ENCODE measurements at places on chromosomes 1 and 21. TPM values are rescaled to one million over a fixed set of nuclear protein-coding genes. Genes with fewer than 3 reads are reported as not detected.
A peak's percentile ranks its signal among the peaks of the same experiment; 100 is the strongest.

The S100PBP gene
- 65.8 TPM for total RNA-seq

- no peak for DNase-seq
- H3K4me1 ChIP-seq: peaks cover 18% of the 10 kb centered on the region
- no peaks in the 10 kb centered on the region for H3K27me3 ChIP-seq
- no peak overlapping the region for H3K4me3 ChIP-seq
Measured at GRCh38 chr1:234915924-234916675, 212.5 kb downstream of the TOMM20 start.

DNA sequence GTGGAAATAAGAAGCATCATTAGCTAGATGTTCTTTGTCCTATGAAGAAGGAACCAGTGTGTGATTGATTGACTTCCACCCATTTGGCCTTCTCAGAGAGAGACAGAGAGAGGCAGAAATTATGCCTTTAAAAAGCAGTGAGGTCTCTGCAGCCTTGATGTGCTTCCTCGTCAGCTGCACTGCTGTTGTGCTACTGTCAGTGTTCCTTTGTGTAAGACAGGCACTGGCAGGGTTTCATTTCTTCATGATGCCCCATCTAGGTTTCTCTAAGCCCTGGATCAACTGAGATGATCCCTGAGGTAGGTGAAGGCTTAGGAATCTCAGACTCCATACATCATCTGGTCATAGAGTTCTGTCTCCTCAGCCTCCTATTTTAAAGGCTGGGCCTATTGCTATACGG, 34.9 kb downstream of the GPR3 start:
- peak overlapping the region; percentile 9 for H3K27ac ChIP-seq
- H3K27me3 ChIP-seq: no peaks in the 10 kb centered on the region
- H3K36me3 ChIP-seq: peaks cover 41% of the 10 kb centered on the region
- H3K4me3 ChIP-seq: no peak overlapping the region
- H3K4me1 ChIP-seq: peaks cover 67% of the 10 kb centered on the region
- no peak for DNase-seq

GRCh38 chr21:14616380-14617039, 70.4 kb upstream of the SAMSN1 start:
- H3K27me3 ChIP-seq: no peaks in the 10 kb centered on the region
- no peak overlapping the region for H3K4me3 ChIP-seq
- peaks cover 4% of the 10 kb centered on the region for H3K4me1 ChIP-seq
- no peak for DNase-seq
- H3K36me3 ChIP-seq: peaks cover 2% of the 10 kb centered on the region
